ENCODE measurements at places on chromosomes 2 and 18.

DNA sequence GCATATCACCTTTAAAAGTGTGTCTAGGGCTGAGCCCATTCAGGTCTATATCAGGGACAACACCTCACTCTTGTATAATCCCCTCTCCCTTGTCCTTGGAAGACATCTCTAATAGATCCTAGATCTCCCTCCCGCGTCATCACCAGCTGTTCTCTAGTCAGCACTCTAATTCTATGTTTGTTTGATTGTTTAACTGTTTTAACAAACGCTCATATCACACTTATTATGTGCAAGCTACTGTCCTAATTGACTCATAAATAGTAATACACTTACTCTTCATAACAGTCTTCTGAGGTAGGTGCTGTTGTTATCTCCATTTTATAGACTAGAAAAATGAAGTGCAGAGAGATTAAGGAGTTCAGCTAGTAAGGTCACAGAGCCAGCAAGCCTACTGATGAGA is 1.6 kb upstream of the ERMN start:
- DNase-seq = no peak

- no peak for DNase-seq
These were observed 685.6 kb upstream of the SALL3 start for GRCh38 chr18:78293940-78294541.

- no peak for DNase-seq
These were observed 63.3 kb downstream of the RPIA start for GRCh38 chr2:88754585-88755320.

DNA sequence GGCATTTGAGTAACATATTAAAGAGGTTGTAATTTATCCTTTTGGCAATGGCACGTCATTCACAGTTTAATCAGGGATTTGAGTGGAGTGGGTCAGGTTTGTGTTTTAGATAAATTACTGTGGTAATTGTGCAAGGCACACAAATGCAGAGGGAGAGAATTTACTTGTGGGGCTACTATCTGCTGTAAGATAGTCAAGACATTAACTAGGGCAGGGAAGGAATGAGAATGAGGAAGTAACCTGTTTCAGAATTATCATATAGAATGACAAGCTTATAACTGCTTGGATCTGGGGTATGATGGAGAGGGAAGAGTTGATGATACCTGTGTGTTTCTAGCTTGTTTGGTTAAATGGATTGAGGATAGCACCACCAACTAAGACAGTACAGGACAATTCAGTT is 58.9 kb upstream of the ZSWIM2 start:
- DNase-seq = no peak

- no peak for DNase-seq
These were observed 17.4 kb upstream of the NEMP2 start for GRCh38 chr2:190551928-190552327.

DNA sequence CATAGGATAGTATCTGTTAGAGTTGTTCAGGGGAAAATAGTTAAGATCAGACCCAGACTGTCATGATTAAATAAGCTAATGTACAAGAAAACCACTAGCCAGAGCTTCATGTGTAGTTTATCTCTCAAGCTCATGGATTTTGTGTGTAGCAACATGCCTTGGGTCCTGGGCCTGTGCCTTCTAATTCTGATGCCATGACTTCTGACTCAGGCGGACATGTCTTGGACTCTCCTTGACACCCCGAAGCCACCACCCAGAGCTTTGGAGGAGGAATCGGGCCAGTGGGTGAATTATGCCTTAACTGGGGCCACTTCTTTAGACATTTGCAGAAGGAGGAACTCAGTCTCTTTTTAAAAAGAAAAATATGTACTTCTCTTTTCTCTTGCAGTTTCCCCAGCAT is 68.7 kb downstream of the NPAS2 start:
- DNase-seq = no peak

GRCh38 chr2:64905338-64906024 is 83.7 kb upstream of the SLC1A4 start:
- no peak for DNase-seq

- DNase-seq = no peak
These were observed 391.2 kb upstream of the FSIP2 start for GRCh38 chr2:185347445-185347844.

DNA sequence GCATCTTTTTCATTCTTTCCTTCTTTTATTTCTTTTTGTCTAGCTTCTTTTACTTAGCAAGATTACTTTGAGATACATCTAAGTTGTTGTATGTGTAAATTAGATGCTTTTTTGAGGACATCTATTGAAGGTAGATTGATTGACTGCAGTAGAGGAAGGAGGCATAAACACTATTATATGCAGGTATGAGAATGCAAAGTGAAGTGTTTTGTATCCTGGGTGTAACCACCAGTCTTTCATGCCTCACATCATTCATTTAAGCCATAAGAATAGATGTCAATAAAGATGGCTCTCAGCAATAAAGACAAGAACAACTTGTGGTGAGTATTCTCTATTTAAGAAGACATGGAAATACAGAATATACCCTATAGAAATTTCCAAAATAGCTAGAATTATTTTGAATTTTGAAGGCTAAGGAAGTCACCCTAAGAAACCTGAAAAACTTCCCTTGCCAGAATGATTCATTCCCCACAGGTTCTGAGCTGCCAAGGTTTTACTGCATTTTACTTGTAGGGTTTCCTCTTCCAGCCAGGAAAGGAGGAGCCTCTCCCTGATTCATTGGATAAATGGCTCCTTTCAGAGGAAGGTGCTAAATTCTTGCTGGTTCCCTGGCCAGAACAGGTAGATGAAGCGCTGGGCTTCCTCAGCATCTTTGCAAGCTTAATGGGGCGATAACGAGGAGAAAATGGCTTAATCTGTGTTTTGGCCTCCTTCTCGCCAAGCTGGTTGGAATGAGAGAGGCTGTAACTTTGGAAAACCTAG is 279.8 kb upstream of the SLC14A2 start:
- no peak for DNase-seq

DNA sequence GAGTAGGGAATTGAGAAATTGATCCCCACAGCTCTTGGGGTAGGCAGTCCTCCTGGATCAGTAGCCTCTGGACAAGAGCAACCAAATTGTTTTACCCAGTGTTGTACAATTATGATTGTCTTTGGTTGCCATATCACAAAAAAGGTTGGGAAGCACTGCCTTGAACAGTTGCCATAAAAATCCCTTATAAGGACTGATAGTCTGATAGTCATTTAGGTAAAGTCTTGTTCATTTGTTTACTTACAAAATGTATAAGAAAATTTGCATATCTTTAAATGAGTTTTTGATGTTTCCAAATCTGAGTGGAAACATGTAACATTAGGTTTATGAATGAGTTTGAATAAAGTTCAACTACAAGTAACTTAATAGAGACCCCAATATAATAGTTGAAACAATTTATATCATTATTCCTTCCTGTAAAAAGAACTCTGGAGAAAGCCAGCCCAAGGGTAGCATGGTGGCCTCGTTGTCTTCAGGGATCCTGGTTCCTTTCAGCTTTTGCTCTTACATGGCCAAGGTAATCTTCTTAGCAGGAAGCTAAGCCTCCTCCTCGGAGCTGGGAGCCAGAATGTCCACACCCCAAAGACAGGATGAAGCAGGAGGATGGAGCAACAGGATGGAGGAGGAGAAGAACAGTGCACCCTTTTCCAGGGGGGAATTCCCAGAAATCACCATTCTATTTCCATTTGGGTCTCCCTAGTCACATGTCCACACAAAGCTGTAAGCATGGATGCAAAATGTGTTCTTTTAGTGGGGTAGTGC is 35.7 kb upstream of the NEMP2 start:
- no peak for DNase-seq

DNA sequence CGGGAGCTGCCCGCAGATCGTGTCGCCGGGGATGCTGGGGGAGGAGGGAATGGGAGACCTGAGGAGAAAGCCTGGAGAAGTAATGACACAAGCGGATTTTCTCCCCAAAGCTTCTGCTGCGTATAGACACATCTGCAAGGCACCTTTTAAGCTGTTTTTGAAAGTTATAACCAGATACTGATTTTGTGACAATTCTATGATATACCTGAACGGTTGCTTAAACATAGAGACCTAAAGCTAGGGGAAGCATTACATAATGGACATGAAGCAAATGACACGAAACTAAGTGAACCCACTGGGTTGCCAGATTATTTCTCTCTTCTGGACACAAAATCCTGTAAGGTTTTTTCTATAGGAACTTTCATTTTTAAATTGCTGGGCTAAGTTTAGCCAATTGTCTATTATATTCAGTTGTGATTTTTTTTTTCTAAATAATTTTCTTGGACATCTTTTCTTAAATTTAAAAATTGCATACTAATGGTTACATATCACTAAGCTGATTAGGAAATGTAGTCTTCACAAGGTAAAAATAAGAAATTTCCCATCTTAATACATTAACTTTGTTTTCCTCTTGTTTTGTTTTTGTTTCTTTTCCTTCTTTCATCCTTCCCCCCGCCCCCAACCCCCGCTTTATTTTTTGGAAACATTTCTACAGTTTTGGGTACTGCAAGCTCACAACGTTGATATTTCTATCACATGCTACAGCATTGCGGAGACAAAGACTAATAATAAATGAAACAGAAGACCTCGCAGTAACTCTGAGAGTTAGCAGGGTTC is 1.3 kb downstream of the OSBPL6 start:
- peak; percentile 47 for DNase-seq

DNA sequence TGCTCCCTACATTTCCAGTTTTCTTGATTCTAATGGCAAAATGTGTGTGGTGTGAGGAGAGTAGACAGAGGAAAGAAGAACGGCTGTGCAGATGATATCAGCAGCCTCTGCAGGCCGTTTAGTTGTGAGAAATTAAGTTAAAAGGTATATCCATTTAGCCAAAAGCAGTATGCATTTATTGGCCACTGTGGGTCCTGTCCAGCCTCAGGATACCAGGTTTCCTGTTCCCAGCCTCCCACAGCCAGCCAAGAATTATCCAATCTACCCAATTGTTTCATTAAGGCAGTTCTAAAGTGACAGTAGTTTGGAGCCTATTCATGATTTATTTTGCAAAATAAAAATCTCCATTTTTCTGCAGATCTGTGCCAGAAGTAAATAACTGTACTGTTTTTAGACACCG is 107.5 kb downstream of the TMEM18 start:
- no peak for DNase-seq

GRCh38 chr2:64289251-64289650 is 145.0 kb upstream of the PELI1 start:
- DNase-seq = no peak

GRCh38 chr18:46220116-46220515 is 115.9 kb downstream of the HAUS1 start:
- no peak for DNase-seq

- DNase-seq = peak; percentile 64
These were observed 332.6 kb upstream of the ACVR2A start for GRCh38 chr2:147512206-147512605.

DNA sequence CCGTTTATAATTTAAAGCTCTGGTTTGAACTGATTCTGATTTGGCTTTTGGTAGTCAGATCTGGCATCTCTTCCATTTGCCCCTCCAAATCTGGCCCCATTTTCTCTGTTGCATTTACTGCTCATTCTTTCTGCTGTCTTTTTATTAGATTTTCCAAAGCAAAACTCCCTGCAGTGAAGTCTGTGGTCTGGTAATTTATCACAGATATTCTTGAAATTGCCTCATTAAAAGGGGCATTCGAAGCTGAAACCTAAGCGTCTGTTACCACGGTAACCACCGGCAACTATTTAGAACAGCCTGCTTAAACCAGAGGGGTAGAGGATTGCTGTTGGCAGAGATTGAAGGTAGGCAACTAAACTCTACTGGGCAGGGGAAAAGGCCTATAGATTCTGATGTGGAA is 111.5 kb upstream of the UPP2 start:
- DNase-seq = peak; percentile 17

- no peak for DNase-seq
These were observed 10.9 kb upstream of the TEX261 start for GRCh38 chr2:71005271-71006202.

DNA sequence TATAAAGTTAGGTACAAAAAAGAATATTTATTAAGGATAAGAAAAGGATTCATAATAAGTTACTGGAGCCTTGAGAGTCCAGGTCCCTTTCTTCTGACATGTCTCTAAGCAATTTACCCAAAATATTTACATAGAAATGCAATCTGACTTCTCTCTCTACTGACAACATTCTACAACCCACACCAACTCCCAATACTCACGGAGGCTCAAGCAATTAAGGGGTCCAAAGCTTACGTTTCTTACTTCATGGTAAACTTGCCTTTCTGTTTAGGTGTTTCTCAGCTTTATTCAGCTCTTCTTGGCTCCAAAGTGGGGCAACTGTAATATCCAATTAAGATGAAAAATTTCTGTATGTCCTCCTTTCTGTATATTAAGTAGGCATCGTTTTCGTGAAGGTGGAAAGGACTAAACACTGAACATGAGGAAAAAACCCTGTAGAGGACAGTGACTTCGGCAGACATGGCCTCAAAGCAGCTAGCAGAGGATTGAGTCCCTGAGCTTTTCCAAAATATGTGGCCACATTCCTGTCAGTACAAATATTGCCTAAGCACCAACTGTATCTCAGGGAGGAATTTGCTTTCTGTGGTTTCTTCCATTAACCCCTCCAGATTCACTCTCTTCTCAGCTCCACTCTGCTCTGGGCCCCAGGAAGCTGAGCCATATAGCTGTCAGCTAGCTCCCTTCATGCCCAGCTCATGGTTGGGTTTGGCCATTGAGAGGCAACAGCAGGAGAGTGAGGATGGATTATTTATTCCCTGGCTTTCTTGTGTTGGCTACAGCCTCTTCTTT is 67.9 kb upstream of the GLS start:
- no peak for DNase-seq

- no peak for DNase-seq
These were observed 54.3 kb downstream of the EDAR start for GRCh38 chr2:108934583-108935245.

DNA sequence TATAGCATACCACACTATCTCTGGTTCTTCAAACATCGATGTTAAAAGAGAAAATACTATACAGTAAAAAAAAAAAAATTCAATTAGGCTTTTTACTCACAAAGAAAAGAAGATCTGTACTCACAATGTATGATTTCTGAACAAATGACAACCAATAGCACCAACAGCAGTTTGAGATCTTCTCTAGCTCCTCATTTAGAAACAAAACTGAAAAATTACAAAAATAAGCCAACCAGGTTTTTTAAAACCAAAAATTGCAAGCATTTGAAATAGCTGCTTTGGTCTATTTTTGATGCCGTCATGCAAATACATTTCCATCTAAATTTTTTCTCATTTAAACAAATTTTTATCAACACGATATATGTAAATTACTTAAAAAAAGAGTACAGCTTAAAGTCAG is 34.3 kb upstream of the RALBP1 start:
- DNase-seq = no peak

- no peak for DNase-seq
These were observed 34.1 kb upstream of the IL1RL1 start for GRCh38 chr2:102277202-102277700.

DNA sequence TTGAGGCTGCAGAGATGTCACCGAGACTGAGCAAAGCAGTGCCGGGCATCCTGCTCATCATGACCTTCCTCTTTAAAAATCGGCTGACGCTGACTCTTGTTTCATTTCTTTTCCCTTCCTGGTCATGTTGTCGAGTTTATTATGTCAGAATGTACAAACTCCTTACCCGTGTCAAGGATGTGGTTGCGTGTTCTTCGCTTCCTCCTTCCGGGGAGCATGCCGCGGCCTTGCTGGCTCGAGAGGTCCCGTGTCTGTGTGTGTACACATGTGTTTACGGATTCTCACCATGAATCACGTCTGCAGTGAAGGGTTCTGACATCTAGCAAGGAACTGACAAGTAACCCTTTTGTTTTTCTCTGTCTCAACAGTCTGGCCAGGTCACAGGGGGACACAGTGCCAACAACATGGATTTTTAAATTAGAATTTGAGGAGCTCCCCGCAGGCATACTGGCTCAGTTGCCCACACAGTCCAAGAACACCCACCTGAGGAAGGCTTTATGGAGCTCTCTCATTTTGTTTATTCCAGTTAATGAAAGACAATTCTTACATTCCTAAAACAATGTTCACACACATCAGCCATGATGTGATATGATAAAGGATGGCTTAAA is 60.2 kb downstream of the MYT1L start:
- DNase-seq = no peak

All from NCI-H2171 (cell line).